Right renal cortex interstitium (tissue), 3 donors: ENCODE measurements at places on chromosomes 3 and 15.

DNA sequence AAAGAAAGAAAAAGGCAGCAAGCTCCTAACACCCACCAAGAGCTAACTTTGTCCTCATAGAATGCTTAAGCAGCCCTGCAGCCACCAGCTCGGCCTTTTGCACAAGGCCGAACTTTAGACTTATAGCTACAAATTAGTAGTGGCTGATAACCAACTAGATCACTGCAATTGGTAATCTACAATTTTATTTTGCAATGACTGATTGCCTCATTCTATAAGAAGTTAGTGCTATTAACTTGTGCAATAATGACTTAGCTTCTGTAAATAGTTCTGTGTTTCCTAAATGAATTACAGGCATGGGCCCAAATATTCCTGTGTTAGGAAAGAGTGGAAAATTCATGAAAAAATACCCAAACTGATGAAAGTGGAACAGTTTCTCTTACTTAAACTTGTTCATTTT is 284.8 kb upstream of the CFAP20DC start:
- DNase-seq: no peak

DNA sequence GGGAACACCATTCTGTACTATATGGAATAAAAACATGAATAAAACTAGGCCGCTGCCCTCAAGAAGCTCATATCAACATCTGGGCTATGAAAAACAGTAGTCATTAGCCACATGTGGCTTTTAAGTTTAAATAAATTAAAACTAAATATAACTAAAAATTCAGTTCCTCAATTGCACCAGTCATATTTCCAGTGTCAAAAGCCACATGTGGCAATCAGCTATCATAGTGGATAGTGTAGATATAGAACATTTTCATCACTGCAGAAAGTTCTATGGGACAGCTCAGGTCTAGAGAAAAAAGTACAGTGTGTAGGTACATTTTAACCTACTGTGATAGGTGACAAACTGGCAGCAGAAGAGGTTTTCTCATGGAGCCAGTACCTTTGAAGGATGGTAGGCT is 261.4 kb downstream of the FOXP1 start:
- DNase-seq: no peak

GRCh38 chr15:42749266-42749665 is 12.3 kb upstream of the CDAN1 start:
- DNase-seq: no peak

GRCh38 chr15:80105595-80105994 is 46.1 kb downstream of the ZFAND6 start:
- DNase-seq: no peak

GRCh38 chr3:184669578-184669977 is 42.3 kb downstream of the MAGEF1 start:
- DNase-seq: no peak

GRCh38 chr3:88003115-88003755 is 55.6 kb downstream of the CGGBP1 start:
- no peak for DNase-seq

GRCh38 chr3:1183320-1184048 is 90.7 kb downstream of the CNTN6 start:
- no peak for DNase-seq

- no peak for DNase-seq
These were observed 22.2 kb downstream of the CCDC13 start for GRCh38 chr3:42750834-42751233.

DNA sequence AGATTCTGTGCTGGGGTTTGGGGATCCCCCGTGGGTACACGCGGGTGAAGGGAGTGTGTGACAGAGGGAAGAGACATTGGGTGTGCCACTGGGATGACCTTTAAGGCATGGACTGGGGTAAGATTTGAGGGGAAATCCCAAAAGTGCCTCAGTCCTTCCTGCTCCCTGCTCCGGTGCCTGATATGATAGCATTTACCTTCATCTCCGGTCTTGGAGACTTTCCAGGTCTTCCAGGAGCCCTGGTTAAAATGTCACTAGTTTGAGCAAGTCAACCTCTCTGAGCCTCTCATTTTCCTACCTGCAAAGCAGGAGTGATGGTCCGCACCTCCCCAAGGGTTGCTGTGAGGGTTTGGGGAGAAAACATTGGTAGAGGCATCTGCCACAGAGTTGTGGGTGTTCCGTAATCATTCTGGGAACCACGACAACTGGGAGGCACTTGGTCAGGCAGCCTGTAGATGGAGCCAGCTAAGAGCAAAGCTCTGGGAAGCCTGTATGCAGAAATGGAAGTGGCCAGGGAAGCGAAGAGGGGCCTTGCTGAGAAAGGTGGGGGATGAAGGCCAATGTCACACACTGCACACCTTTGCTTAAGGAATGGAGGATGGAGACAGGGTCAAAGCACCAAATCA is 33.9 kb upstream of the KIF23 start:
- no peak for DNase-seq

DNA sequence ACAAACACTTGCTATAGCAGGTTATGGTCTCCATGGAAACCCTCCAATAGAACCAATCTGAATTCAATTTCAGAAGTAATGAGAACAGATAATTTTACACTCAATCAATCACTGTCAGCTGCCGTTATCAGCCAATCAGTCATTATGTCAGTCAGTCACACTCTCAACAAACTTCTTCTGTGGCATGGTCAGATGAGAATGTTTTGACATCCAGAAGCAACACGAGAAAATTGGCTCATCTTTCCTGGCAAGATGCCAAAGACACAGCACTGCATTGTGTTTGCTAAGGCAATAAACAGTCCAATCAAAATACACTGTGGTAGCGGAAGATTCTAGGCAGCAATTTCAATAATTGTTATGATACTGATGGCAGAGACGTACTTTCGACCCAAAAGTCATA is 190.7 kb downstream of the RORA start:
- DNase-seq: no peak

GRCh38 chr3:126395846-126396513 is 1.3 kb downstream of the CFAP100 start:
- DNase-seq: no peak

DNA sequence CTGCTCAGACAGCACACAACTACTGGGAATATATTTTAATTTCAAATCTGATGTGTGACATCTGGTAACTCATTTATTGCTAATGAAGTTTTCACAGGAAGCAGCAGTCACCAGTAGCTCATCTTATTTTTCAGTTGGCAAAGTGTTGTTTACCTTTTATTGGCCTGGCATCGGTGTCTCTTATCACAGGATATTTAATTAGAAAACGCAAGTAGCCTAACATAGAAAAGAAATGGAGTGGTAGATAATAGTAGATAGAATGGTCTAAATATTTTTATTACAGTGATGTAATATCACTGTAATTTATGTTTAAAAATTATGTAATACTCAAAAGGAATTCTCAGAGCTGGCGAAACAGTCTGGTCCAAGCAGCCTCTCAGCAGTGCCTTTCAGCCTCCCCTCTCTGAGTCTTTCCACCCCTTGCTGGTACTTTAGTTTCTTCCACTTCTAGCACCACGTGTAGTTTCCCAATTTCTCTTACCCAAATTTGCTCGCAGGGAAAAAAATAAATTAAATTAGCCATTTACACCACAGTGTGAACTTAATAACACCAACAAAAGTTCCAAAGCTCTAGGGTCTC is 31.9 kb downstream of the AGTR1 start:
- DNase-seq: no peak

GRCh38 chr3:101521211-101521701 is 8.2 kb upstream of the SENP7 start:
- no peak for DNase-seq

GRCh38 chr3:28316226-28316625 is 32.3 kb upstream of the ZCWPW2 start:
- DNase-seq: no peak

DNA sequence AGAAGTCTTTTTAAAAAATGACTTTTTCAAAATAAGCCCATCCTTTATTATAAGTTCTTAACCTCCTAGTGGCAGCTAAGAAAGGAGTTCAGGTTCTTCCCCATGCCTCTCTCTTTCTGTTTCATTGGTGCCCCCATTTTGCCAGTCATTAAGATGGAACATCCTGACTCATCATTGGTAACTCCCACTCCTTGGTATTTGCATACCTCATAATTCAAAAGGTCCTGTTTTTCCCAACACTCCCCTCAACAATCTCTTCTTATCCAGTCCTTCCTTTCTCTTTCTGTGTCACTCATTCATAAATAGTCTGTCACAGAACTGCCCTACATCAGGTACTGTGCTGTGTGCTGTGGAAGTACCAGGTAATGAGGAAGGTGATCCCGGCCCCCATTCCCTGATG is 394.0 kb downstream of the FOXP1 start:
- no peak for DNase-seq

- DNase-seq: no peak
These were observed 117.3 kb upstream of the C15orf61 start for GRCh38 chr15:67403428-67404154.

DNA sequence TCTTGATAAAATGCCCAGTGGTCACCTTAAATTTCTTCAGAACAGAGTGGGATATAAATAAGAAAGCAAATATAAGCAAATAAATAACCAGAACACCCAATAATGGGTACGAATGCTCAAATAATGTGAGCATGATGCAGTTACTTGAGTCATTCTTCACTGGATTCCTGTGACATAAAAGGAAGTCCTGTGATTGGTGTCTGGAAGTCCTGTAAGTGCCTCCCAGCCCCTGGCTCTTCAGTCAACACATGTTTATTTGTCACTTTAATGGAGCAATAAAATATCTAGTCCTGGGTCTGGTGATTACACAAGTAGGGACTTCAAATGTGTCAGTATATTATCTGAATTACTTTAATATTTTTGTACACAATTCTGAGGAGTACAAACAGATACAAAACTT is 30.4 kb downstream of the TMEM212 start:
- DNase-seq: no peak

DNA sequence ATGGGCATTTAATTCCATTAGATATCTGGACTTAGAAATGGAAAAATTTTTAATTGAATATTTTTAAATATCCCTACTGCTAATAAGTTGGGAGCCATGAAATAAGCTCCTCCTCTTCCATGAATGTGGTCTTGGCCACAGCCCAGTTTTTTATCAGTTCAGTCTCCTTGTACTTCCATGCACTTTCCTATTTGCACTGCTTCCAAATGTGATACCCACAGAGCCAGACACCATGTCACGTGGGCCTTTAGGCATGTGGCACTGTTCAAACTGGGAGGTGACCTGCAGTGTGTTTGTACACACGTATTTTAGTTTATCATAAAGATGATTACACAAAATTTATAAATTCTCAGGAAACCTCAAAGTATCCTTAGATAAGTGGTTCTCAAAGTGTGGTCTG is 80.1 kb upstream of the DGKG start:
- DNase-seq: no peak

GRCh38 chr3:67384760-67385397 is 269.5 kb downstream of the SUCLG2 start:
- no peak for DNase-seq

DNA sequence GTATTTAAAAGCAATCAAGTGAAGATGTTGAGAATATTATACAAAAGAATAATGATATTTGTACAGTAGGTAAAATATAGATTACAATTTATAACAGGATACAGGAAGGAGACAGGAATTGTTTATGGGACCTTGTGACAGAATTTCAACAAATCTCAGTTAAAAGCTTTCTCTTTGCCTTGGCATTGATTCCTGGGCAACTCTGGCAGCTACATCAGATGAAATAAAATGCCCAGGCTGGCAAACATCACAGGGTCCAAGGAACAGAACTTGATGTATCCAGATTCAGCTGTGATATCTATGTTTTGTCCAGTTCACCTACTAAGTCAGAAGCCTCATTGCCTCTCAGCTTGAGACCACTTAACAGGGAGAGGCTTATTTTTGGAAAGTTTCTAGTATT is 473.1 kb downstream of the MCTP2 start:
- no peak for DNase-seq

- DNase-seq: no peak
These were observed 63.8 kb downstream of the IGSF11 start for GRCh38 chr3:118970819-118971218.

DNA sequence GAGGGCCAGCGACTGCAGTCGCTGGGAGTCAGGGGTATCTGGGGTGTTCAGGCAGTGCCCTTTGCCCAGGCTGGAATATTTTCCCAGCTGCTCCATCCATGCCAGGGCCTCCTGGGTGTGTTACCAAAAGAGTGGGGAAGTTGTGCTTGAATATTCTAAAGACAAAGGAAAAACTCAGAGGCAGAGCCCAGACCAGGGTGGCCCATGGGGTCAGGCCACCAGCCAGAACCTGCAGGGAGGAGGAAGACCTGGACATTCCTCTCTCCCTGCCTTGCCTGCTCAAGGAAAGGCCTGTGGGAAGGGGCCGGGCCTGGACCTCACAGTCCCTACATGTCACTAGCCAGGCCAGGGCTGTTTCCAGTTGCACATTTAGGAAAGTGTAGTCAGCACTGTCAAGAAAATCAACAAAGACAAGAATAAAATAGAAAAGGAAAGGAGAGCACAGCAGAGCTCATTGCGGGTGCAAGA is 16.0 kb upstream of the KLF15 start:
- no peak for DNase-seq

DNA sequence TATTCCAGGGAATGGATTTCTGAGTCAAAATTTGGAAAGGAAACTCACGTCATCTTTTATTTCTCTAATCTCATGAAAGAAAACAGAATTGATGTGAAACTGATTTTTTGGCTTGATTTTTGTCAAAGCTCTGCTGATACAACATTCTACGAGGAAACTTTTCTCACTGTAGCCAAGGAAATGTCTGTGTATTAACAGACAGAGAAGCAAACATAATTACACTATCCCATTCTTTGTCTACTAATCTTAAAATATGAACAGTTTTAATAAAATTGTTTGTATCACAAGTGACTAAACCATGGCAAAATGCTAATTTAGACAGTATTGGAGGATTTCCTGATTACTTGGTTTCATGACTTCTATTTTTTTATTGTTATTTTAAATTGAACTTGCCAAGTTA is 1437.0 kb downstream of the OTOL1 start:
- DNase-seq: no peak

DNA sequence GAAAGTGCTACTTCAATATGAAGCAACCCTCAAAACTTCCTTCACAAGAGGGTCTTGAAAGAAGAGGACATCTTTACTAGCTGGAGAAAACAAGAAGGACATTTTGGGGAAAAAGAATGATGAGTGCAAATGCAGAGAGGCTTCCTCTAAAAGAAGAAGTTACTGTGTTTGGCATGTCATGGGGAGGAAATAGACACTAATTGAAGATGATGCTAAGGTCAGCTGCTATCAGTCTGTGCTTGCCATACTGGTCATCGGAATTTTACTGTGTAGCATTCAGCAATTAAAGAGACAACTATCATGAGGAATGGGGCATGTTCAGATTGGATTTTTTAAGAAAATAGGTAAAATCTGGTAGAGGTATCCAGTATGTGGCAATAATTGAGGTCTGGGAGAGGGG is 60.0 kb downstream of the THRB start:
- DNase-seq: no peak

- DNase-seq: no peak
These were observed 79.0 kb downstream of the SERPINI1 start for GRCh38 chr3:167814441-167814951.

- DNase-seq: no peak
These were observed 230.7 kb downstream of the SUCLG2 start for GRCh38 chr3:67423722-67424121.

DNA sequence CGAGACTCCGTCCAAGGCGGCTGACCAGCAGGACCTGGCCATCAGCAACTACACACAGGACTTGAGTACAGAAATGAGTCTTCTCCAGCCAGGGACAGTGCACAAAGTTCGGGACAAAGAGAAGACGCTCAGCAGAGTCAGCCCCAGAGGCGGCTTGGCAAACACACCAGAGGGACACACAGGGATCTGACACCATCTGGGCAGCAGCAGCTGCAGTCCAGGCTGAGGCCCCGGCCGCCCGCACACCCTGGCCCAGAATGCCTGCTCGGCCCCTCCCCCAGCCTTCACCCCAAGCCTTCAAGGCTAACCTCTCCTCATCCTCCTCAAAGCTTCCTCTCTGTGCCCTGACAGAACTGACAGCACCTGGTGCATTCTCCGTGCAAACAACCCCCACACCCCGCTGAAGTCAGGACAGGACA is 61.1 kb downstream of the XXYLT1 start:
- DNase-seq: no peak
